OCI-M1 (cell line): ENCODE measurements at places on chromosomes 7 and 10.

GRCh38 chr10:12181065-12181775, 14.5 kb downstream of the NUDT5 start:
- DNase-seq = no peak

- DNase-seq = peak; percentile 22
Observed at GRCh38 chr7:115217373-115217772, 295.5 kb downstream of the MDFIC start.

DNA sequence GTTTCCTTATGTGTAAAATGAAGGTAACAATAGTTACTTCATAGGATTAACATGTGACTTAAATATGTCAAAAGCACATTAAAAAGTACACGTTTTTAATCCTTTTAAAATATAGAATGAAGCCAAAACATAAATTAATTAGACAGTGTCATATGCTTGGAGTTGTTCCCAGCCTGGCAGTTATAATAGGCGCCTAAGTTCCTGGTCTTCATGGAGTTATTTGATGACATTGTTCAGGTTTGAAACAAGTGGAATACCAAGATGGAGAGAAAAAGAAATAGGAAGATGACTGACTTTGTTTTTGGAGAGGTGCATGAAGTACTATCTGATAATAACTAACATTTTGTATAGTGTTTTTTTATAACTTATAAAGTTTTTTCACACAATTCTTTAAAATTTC, 67.3 kb downstream of the ZNRF2 start:
- DNase-seq = peak; percentile 57

GRCh38 chr7:131294553-131294952, 33.1 kb upstream of the MKLN1 start:
- DNase-seq = no peak

- DNase-seq = no peak
Observed at GRCh38 chr10:12629767-12630165, 280.4 kb downstream of the CAMK1D start.

- no peak for DNase-seq
Observed at GRCh38 chr10:16673443-16673842, 143.8 kb downstream of the RSU1 start.

- DNase-seq = no peak
Observed at GRCh38 chr7:134707663-134708378, 61.2 kb downstream of the BPGM start.

DNA sequence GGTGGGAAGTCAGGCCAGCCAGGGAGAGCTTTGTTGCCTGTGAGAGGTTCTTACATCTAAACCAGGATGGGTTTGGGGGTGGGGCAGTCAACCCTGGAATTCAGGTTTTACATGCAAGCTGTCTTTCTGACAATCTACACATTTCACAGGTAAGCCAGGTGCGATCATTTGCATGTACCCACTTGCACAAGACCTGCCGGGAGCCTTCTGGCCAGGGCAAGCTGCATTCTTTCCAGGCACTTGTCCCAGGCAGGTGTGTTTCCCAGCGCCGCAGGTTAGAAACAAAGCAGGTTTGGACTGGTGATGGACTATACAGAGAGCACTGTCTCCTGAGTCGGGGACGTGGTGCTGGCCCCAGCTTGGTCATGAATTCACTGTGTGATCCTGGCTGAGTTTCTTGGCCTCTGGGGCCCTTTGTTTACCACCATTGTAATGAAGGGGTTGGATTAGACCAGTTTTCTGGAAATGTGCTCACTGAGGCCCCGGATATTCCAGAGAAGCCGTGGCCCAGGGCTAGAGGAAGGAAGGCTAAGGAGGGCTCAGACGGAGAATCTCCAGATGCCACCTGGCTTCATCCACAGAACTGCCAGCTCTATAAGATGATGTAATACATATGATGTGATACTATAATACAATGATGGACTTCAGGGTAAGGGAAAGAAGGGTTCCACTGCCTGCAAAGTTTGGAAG, 205.2 kb upstream of the SVIL start:
- no peak for DNase-seq

- no peak for DNase-seq
Observed at GRCh38 chr7:92917230-92917629, 80.9 kb upstream of the CDK6 start.

DNA sequence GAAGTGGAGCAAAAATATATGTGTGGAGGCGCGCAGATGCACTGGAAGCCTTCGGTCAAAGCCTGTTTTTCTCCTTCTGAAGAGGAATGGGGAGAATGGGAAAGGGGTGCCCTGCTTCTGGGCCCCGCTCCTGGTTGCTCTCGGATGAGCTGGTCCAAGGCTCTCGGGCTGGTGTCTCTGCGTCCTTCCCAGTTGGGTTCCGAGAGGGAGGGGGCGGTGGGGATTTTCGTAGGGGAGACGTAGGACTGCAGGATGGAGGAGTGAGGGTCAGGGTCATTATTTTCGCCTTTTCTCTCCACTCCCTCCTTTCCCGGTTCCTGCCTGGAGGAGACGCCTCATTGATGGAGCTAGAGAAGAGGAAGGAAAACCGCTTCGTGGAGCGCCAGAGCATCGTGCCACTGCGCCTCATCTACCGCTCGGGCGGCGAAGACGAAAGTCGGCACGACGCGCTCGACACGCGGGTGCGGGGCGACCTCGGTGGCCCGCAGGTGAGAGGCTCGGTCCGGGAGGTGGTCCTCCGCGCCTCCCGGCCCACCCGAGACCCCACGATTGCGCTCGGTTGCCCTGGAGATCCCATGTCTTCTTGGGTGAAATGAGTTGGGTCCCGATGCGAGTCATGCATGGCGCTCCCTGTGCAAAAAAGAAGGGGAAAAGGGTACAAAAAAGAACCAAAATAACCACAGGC, 790 bp downstream of the ADAM22 start:
- DNase-seq = no peak

GRCh38 chr7:108875139-108875538, 305.5 kb downstream of the DNAJB9 start:
- DNase-seq = peak; percentile 3

- peak; percentile 74 for DNase-seq
Observed at GRCh38 chr7:39951226-39952194, 1.5 kb downstream of the CDK13 start.

DNA sequence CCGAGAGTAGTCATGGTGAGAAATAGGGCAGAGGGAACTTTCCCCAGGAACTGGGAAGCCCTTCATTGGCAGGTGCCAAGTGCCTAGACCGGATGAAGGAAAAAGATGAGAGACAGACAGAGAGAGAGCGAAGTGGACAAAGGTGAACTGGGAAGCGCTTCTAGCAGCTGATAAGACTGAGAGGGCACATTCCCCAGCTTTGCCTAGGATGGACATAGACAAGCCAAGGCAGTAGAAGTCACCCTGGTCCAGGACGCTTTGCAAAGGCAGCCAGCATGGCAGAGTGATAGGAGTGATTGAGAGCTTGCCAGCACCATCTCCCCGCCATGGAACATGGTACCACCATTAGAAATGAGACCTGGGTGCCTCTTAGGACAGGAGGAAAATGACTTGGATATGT, 372.8 kb upstream of the MGMT start:
- no peak for DNase-seq

DNA sequence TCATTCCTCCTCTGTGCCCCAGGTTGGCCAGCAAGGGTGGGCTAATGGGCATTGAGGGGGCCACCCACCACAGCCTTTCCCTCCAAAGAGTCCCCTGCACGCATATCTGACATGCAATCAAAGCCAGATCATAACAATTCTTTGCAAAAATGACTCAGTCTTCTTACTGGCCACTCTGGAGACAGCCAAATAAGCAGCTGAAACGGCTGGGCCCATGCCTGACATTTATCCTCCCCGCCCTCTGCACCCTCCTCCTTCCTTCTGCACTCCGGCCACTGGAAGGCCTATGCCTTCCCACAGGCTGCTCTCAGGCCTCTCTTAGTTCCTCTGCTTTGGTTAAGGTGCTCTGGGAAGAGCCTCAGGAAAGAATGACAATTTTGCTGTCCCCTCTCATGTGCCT, 29.2 kb upstream of the NPFFR1 start:
- no peak for DNase-seq

- DNase-seq = peak; percentile 85
Observed at GRCh38 chr7:142152076-142152475, 40.6 kb downstream of the MGAM2 start.
